ENCODE measurements at places on chromosomes 3 and 15.

DNA sequence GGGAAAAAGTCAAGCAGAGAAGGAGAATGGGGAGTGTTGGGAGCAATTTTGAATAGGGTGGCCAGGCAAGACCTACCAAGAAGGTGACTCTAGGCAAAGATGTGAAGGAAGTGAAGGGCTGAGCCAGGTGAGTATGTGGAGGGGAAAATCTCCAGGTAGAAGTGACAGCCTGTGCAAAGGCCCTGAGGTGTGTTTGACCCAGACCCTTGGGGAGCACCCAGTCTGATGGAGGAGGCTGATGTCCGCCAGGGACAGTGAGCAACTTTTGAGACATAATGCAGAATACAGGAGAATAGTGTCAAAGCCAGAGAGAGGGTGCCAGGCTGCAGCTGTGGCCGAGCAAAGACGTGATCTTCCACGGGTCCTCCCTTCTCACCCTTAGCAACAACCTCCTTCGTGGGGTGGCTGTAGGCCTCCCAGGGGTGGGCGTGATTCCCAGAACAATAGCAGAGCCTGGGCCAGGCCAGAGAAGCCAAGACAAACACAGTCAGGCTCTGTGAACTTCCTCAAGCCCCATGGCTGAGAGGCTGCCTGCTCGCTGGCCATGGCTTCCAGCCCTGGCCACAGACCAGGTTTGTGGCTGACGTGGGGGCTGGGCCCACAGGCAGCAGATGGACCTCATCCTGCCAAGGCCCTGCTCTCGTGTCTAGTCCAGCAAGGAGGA lies 58.1 kb downstream of the SLC6A6 start:
- DNase-seq = no peak

DNA sequence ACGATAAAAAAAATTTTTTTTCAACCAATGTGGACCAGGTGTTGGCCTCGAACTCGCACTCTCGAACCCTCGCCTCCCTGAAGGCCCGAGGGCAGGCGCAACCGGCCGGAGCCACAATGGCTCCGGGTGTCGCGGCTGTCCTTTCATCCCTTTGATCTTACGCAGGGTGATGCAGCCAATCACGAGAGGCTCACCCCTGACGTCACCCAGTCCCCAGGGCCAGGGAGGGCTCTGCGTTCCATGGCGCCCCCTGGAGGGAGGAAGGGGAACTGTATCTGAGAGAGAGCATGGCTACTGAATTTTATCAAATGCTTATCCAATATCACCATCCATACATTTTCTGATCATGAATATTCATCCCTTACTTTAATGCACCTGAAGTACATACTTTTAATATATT lies 15.4 kb upstream of the GMNC start:
- DNase-seq = no peak

- DNase-seq = no peak
Observed at GRCh38 chr3:138234401-138235179, 47.5 kb downstream of the ARMC8 start.

DNA sequence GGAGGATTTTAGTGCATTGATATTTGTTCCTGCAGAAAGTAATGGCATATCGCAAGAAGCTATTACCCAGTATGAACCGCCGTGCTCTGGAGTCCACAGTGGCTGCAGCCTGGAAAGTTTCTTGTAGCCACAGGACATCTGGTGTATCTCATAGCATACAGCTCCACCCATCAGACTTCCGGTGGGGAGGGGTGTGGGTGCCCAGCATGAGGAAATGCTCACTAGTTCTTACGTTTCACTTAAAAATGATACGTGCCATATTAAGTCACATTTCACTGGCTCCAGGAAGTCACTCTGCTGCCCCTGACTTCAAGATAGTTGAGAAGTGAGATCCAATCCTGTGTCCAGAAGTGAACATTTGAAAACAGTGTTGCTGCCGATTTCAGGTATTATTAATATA lies 990.4 kb downstream of the GBE1 start:
- no peak for DNase-seq

- DNase-seq = no peak
Observed at GRCh38 chr3:131417751-131418150, 36.2 kb downstream of the NUDT16 start.

DNA sequence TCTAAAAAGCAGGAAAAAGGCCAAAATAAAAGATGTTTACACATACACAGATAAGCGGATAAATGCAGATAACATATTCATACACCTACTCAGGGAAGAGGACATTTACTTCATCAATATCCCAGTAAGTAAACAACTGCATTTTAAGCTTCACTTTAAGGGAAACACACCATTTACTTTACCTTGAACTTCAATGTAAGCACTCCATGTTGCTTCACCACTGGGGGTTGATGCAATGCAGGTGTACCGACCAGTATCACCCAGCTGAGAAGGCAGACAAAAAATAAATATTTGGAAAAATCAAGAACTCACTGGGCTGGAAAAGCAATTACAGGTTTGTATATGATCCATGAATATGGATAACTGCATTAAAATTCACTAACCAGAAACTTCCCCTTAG lies 1099.5 kb downstream of the ROBO1 start:
- DNase-seq = no peak
